ENCODE measurements at places on chromosomes 1 and 21.

DNA sequence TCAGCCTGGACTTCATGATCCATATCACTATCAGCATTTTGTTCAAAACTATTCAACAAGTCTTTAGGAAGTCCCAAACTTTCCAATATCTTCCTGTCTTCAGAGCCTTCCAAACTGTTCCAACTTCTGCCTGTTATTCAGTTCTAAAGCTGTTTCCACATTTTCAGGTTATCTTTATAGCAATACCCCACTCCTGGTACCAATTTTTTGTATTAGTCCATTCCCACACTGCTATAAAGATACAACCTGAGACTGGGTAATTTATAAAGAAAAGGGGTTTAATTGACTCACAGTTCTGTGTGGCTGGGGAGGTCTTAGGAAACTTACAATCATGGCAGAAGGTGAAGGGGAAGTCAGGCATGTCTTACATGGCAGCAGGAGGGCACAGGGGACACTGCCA lies 18.3 kb upstream of the DNAH14 start:
- DNase-seq, result no peak

DNA sequence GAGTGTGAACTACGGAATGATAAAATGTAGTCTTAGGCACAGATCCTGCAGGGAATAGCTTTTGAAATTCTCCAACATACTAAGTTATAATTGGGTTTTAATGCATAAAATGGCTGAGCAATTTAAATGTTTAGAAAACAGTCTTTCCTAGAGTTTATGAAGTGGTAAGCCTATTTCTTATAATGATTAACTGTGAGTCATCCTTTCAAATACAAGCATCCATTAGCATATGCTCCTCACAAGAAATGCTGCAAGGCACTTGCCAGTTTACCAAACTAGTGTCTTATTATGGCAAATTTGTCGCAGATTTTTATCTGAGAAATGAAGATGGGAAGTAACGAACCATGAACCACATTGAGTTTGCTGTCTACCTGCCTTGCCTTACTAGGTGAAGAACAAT lies 101.3 kb upstream of the ESRRG start:
- no peak for DNase-seq

DNA sequence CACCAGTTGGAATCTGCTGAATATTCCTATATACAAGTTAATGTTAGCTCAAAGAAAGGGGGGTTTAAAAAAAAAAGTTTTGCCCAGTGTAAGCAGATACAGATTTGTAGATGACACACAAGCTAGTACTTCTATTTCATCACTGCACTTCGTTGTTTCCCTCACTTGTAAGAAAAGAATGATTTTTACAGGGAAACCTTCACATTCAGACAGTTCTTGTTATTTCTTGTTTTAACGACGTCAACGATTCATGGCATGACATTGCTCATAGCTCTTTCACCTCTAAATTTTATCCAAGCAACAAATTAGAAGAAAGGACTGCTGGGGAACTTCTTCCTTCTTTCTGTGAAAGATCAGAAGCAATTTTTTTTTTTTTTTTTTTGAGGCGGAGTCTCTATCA lies 25.7 kb upstream of the C1orf105 start:
- DNase-seq, result no peak

DNA sequence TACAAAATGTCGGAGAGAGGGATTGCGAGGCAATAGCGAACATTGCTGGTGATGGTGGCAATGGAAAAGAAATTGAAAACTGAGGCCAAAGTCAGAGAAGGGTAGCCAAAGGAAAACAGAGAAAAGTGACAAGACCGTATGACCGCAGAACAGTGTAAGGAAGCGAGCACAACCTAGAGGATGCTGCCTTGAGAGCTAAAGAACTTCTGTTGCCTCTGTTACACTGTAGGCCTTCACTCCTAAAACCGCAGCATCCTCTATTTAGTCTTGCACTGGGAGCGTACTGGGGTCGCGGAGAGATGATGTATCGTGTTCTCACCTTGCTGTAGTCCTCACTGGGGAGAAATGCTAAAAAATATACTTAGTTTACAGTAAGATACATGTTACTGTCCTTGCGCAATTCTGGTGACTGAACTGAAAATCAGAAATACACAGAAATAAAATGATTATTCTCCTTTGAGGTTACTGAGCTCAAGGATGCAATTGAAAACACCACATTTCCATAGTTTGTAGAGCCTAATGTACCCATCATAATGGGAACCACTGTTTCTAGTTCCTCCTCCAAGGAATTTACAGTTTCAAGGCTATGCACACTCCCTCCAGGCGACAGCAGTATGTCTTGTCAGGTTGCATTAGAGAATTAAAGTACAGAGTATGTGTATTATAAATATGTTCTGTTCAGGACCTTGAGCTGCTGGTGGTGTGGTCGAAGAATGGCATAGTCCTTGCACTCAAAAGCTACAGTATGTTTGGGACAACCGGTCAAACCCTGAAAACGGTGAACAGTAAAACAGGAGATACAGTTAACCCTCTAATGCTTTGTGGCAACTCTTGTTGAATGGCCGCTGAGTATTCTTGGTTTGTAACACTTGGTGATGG lies 1.3 kb downstream of the NEK7 start:
- DNase-seq, result no peak

DNA sequence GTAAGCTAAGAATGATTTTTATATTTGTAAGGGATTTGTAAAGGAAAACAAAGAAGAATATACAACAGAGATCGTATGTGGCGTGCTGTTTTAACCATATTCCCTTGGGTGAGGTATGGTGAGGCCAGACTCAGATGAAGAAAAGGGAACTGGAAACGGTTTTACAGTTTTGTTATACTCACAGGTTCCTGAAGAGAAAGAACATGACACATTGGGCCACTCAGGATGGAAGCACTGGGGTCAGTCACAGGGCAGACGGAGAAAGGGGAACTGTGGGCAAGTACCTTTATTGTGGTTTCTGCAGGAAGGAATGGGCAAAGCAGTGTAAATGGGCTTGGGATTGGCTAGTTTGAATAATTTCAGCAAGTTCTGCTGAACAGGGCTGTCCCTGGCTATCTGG lies 177.4 kb downstream of the LBR start:
- DNase-seq, result no peak

GRCh38 chr1:40802078-40802741 lies 18.6 kb downstream of the KCNQ4 start:
- DNase-seq, result peak; percentile 86

DNA sequence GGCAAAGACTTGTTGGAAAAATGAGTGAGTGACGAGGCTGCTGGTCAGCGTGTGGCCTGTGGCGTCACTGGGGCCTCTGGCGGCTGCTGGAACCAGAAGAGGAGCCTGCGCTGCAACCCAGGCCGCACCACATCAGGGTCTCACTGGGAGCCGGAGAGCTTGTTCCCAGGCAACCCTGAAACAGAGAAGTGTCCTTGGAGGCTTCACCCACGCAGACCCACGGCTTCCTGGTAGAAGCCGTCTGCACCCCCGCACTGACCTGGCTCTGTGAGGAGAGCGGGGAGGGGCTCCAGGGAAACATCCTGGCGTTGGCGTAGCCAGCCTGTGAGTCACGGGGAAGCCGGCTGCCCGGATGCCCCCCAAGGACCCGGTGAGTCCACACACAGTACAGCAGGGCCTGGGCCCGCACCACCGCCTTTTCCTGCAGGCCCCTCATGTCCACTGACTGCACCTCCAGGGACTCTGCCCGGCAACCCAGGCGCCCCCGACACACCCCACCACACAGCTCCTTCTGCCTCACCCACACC lies 57.4 kb downstream of the COL6A1 start:
- DNase-seq, result no peak

GRCh38 chr1:184379111-184379752 lies 7.6 kb upstream of the C1orf21 start:
- no peak for DNase-seq

DNA sequence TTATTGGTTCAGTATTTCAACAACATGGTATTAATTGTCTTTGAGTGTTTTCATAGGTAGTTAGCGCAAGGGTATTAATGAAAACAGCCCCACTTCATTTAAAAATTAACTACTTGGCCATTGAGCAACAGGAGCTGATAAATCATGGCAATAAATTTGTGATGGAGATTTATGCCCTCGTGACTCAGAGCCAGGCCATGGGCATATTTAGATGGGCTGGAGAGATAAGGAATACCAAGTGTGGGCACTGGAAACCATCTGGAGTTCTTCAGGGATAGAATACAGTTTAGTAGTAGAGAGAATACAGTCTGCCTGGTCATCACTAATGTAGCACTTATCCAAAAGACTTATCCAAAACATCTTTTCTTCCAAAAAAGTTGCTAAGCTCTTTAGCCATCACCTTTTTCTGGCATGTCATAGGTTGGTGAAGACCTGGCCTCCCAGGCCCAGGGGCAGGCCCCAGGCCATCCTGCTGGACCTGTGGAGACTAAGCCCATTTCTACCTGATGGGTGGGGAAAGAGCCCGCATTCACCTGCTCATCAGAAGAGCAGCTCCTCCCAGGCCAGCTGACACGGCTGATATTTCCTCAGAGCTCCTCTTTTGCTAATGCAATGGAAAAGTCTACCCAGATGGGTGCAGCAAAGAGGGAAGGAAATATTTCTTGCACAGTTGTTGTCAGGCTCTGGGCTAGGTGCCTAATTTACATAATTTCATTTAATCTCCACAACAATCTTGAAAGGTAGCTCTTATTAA lies 238.0 kb downstream of the TM2D1 start:
- DNase-seq, result no peak

- no peak for DNase-seq
Observed at GRCh38 chr21:34524646-34525601, 12.9 kb upstream of the KCNE1 start.

- no peak for DNase-seq
Observed at GRCh38 chr1:48223366-48224240, 1.1 kb downstream of the SLC5A9 start.

DNA sequence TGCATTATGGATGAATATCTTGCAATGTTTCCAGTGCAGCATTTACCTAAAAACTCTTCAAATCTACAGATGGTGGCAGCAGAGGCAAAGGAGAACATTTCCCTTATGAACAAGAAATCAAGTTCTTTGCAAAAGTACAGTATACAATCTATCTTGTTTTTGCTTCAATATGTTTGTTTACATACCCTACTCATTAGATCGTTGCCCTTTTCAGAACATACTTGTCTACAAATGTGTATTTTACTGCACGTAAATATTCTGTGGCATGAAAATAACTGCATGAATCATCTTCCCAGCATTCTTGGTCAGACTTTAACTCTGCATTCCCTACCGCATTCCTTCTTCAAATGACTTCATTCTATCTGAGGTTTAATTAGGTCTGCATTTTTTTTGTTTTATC lies 212.7 kb downstream of the ZP4 start:
- no peak for DNase-seq

GRCh38 chr1:156096640-156097391 lies 14.6 kb upstream of the MEX3A start:
- peak; percentile 91 for DNase-seq

DNA sequence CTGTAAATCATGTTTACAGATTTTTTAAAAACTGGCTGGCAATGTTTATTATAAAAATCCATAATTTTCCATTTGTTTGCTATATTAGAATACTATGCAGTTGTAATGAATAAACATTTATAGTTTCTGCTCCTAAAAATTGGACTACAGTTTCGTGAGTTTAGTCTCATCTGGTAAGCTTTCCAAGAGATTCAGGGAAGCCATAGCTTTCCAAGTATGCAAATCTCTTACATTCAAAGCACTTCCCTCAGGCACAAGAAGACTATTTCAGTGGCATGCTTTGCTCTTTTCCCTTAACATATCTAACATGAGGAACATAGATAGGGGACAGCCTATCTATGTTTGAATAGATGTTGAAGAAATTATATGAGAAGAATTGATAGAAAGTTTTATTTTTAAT lies 77.2 kb downstream of the ADGRL2 start:
- no peak for DNase-seq

GRCh38 chr1:43074244-43074643 lies 97.8 kb downstream of the EBNA1BP2 start:
- DNase-seq, result no peak

DNA sequence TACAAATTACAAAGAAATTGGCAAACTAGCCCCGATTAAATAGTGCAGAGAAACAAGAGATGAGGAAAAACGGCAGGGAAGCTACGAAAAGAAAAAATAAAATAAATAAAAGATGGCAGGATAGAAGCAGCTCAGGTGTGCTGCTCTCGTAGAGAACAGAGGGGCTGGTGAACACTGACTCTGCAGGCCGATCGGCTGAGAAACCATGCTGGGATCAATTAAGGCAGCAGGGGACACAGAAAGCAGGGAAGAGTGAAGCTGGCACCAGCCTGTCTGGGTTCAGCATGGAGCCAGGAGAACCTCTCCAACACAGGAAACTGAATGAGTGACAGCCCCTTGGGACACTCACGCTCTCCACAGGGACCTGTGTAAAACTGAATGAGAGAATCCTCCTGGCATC lies 39.5 kb upstream of the TMPRSS15 start:
- no peak for DNase-seq

- no peak for DNase-seq
Observed at GRCh38 chr1:174023440-174023839, 1.3 kb upstream of the RC3H1 start.

GRCh38 chr1:52707927-52708655 lies 9.9 kb upstream of the COA7 start:
- no peak for DNase-seq

DNA sequence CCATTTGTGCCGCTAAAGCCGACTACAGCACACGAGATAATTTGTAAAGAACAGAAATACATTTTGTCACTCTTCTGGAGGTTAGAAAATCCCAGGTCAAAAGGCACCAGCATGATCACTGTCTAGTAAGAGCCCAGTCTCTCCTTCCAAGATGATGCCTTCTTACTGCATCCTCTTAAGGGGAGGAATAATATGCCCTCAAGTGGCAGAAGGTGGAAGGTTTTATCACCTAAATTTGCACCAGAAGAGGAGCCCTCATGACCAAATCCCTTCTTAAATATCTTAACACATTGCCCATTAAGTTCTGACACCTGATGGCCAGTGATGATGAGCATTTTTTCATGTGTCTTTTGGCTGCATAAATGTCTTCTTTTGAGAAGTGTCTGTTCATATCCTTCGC lies 326.7 kb upstream of the RGS18 start:
- no peak for DNase-seq

- DNase-seq, result no peak
Observed at GRCh38 chr1:61119085-61119484, 36.7 kb downstream of the NFIA start.

DNA sequence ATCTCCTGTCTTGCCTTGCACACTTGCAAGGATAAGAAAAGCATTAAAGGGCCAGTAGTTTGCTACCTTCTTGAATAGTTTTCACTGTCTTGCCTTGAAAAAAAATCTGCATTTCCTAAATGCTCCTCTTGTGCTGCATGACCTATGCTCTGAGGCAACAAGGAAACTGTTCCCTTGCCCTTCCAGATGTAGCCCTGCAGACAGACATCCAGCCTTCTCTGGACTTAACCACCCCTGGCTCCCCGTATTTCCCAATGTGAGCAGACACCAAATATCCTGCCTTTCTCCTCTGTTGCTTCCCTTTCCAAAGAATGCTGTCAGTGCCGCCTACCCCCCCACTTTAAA lies 177.6 kb downstream of the GABPA start:
- DNase-seq, result no peak

- no peak for DNase-seq
Observed at GRCh38 chr1:24165500-24165899, 21.6 kb downstream of the IFNLR1 start.
